NT2/D1 (cell line): ENCODE measurements at places on chromosomes 2 and 18.

GRCh38 chr2:20067992-20068584, 16.7 kb upstream of the LAPTM4A start:
- DNase-seq, result no peak

GRCh38 chr2:54722641-54723040, 821 bp upstream of the EML6 start:
- DNase-seq, result no peak

DNA sequence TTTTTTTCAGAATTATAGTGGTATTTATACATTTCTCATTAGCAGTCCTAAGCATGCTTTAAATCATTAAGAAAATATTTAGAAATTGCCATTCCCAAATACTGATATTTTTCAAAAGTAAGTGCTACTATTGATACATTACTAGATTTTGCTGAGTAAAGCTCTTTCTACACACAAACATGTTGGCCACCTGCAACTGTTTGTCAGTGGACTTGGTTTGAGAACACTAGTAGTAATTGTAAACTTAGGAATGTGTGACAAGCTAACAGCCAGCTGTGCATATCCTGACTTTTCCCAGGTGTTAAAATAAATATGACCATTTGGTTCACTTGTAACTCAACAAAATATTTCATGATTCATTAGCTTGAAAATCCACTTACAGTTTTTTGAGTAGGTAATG, 103.1 kb downstream of the MSTN start:
- DNase-seq, result no peak

GRCh38 chr2:30541680-30542079, 94.6 kb downstream of the LCLAT1 start:
- DNase-seq, result no peak

DNA sequence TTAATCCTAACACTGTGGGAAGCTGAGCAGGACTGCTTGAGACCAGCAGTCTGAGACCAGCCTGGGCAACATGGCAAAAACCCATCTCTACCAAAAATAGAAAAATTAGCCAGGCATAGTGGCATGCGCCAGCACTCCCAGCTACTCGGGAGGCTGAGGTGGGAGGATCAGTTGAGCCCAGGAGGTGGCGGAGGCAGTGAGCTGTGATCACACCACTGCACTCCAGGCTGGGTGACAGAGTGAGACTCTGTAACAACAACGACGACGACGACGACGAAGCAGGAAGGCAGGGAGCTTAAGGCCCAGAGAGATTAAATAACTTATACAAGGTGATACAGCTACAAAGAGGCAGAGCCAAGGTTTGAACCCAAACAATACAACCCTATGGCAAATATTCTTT, 37.3 kb downstream of the CFAP36 start:
- no peak for DNase-seq

GRCh38 chr2:30177956-30178355, 31.1 kb downstream of the YPEL5 start:
- DNase-seq, result no peak

- DNase-seq, result no peak
Measured at GRCh38 chr18:29892960-29893558, 1149.5 kb downstream of the DSC3 start.

DNA sequence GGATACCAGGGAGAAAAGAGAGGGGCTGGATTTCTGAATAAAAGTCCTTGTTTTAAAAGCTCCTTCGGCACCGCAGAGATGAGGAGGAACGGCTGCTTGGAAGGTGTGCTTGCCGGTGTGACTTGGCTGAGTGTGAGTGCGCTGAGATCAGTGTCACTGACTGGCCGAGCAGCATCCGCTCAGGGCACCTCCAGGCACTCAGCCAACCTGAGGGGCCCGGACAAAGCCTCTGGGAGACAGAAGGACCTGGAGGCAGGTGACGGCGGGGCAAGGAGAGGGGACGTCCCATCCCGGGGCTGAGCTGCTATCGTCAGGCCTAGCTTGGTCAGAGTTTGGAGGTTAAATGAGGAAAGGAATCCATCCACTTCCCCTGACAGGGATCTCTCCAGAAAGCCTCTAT, 16.8 kb upstream of the ALLC start:
- DNase-seq, result no peak

DNA sequence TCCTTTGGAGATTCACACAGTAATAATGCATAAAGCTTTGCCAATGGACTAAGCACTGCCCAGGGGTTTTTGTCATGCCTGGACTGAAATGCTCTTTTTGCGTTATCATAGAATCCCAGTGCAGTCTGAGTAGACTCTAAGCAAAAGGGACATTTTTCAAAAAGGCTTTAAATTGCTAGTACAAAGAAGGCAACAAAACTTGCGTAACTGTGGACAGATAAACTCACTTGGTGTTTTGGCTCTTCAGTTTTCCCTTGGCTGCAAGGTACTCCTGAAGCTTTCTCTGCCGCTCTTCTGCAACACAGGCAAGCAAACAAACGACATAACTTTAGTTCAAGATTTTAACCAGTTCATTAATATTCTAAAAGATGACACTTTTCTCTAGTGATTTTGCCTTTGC, 2.1 kb downstream of the CKAP2L start:
- DNase-seq, result no peak

GRCh38 chr2:5370158-5370557, 322.0 kb upstream of the SOX11 start:
- DNase-seq, result no peak

- DNase-seq, result no peak
Measured at GRCh38 chr18:54157646-54158385, 66.7 kb downstream of the MBD2 start.

GRCh38 chr2:236553522-236553921, 16.1 kb upstream of the ACKR3 start:
- no peak for DNase-seq

DNA sequence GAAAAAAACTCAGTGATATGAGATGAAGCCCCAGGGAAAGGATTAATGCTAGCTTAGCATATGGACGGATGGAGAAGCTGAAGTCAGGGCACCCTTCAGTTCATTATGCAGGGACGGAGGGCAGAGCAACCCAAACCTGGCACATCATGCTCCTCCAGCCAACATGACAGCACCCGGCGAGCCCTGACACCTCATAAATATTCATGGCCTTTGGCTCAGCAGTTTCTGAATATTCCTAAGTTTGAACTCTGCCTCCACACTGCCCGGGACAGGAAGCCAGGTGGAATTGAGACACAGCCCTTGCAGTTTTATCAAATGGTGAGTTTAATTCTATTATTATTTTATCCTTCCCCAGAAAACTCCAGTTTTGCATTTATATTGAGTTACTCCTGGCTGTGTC, 87.3 kb upstream of the SH3BP4 start:
- no peak for DNase-seq
